ENCODE measurements at places on chromosomes 12 and 14.

- no peak for DNase-seq
These were observed 39.4 kb downstream of the STAB2 start for GRCh38 chr12:103626498-103626897.

GRCh38 chr12:47095446-47096236 is 15.9 kb upstream of the AMIGO2 start:
- DNase-seq = no peak

DNA sequence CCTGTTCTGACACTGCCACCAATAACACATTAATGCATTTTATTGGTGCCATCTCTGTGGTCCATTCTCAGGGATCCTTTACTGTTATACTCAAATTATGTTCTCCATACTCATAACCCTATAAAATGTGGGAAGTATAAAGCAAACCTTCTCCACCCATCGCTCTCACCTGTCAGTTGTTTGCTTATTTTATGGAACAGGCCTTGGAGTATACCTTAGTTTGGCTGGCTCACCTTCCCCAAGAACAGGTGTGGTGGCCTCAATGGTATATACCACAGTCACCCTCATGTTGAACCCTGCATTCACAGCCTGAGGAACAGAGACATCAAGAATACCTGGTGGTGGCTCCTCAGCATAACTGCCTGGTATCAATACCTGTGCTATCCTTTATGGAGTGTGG is 308.4 kb upstream of the STXBP6 start:
- DNase-seq = no peak

GRCh38 chr12:113208041-113208934 is 13.0 kb upstream of the TPCN1 start:
- no peak for DNase-seq

DNA sequence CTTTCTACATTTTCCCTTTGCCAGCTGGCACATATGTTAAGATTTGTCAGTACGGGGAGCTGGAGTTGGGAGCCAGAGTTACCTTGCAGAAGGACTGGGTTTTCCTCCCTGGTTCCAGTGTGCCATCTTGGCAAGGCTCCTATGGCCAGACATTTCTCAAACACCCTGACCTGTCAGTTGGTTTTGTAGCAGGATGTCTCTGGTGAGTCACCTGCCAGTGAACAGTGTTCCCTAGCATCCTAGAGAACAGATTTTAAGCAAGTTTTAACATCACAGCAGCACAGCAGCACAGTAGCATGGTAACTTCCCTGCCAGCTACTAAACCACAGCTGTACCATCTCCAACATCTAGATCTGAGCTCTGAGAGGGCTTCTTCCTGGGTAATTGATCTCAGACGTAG is 26.2 kb upstream of the KTN1 start:
- no peak for DNase-seq

DNA sequence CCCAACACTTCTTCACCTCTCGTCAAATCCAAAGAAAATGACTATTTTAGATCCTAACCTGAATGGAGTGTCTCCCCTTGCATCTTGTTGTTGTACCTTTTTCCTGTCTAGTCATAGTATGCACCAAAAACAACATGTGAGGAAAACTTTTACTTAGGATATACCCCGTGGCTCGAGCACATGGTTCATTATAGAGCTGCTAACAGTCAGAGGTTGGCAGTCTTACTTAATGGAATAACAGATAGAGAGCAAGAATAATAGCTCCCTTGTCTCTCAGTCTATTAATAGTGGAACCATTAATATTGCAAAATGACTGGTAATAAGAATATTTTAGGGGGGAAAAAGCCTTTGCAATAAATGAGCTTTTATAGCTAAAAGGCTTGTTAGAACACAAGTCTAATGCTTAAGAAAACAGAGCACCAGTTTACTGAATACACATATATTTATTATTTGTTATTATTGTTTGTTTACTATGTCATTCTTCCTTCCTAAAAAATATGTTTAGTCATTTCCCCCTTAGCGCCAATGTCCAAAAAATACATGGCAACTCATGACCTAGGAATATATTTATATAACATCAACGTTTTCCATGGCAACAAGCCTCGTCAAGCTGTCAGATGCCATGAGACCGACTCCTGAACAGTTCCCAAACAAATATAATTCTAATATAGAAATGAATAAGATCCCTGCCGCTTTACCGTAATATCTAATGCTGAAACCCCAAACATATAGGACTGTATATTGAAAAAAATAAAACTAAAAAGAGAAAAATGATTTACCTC is 592.4 kb downstream of the SOX5 start:
- no peak for DNase-seq

GRCh38 chr12:103851127-103851526 is 10.1 kb upstream of the NT5DC3 start:
- no peak for DNase-seq

DNA sequence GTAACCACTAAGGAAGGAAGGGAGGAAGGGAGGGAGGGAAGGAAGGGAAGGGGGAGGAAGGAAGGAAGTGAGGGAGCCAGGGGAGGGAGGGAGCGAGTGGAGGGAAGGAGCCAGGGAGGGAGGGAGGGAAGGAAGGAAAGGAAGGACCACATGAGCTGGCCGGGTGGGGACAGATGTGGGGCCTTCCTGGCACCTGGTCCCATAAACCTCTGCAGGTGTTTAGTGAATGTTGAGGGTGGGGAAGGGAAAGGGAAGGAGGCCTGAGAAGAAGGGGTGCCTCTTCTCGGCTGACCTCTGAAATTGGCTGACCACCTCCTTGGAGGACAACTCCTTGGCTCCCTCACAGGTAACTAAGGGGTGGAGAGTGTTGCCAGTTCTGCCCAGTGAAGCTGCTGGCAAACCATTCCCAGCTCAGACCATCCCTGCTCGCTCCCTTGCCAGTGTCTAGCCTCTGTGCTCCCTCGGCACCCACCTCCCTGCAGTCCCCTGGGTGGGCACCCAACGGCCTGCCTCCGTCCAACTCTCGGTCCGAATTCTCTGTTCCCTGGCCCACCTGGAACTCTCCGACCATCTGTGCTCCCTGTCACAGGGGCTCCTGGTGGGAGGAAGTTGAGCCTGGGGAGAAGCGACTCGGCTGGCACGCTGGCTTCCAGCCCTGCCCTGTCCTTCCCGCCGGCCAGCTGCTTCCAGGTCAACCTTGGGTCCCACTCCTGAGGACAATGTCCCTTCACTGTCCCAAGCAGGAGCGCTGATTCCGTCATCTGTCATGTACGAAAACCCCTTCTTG is 12.2 kb upstream of the PPP1R13B start:
- DNase-seq = no peak

All from 8988T (cell line).